Testis (tissue), 5 donors: ENCODE measurements at places on chromosomes 7 and 10. TPM values are rescaled to one million over a fixed set of nuclear protein-coding genes. Genes with fewer than 3 reads are reported as not detected.

DNAH11 gene
- 4.9 TPM for polyA plus RNA-seq

DNA sequence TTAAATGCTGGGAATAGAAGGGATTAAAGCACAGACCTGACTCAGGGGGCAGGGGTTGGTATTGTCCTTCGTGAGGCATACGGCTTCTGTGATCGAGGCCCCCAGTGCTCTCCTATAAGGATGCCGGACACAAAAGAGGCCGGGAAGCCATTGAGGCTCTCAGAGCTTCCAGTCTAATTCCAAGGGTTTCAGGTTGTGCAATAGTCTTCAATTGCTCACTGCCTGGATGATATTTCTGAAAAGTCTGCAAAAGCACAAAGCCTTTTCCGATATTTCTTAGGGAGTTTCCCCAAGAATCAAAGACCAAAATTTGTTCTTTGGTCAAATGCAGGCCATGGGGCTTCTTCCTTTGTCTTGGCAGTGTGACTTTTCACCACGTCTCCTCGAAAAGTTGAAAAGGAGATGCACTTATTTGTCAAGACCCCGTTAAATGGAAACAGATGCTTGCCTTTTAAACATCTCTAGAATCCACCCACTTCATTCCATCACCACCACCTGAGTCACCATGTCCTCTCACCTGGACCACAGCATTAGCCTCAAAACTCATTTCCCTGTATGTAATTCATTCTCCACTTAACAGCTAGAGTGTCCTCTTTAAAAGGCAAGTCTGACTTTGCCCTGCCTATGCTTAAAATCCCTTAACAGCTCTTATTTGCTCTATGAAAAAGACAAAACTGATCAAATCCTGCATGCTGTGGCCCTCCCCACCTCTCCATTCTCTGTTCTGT is 134.8 kb upstream of the NAMPT start:
- no peak for DNase-seq

- peak; percentile 61 for DNase-seq
Observed at GRCh38 chr7:138001529-138002095, at the start of gene CREB3L2. Gene CREB3L2 (minus strand): TSS chr7:138002086. CDS start chr7:138001705, 381 bp downstream.

GRCh38 chr10:78766603-78767002 is 302.2 kb upstream of the ZMIZ1 start:
- DNase-seq = no peak

GRCh38 chr10:77077316-77077945 is 560.2 kb downstream of the KCNMA1 start:
- peak; percentile 30 for DNase-seq

DNA sequence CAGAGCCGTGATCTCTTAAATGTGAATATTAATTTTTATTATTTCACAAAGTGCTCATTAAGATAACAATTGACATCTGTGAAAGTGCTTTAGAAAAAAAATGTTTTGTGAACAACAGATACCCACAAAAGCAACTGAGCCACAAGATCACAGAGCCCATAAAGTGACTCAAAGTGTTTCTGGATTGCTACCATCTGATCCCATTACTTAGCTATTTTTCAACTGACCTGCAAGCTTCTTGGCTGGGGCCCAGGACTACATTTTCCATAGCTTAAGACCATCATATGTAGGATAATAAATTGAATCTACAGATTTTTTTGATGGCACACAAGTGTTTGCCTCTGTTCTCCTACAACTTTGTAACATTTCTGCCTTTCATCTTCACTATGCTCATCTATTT is 674.4 kb downstream of the PHTF2 start:
- no peak for DNase-seq

DNA sequence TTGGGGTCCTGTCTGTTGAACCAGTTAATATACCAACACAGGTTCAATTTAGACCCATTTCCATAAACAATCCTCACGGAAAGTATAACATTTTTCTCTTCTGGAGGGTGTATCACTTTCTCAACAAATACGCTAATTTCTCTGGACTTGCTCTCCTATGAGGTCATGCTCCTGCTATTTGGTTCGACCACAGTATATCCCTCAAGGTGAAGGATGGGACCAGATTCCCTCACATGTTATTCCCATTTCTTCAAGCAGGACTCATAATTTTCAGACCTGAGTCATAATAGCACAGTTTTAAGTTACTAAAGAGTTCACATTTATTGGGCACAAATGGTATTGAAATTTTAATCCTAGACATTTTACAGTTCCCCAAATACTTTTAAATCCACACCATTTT is 57.2 kb downstream of the ADAM12 start:
- no peak for DNase-seq

DNA sequence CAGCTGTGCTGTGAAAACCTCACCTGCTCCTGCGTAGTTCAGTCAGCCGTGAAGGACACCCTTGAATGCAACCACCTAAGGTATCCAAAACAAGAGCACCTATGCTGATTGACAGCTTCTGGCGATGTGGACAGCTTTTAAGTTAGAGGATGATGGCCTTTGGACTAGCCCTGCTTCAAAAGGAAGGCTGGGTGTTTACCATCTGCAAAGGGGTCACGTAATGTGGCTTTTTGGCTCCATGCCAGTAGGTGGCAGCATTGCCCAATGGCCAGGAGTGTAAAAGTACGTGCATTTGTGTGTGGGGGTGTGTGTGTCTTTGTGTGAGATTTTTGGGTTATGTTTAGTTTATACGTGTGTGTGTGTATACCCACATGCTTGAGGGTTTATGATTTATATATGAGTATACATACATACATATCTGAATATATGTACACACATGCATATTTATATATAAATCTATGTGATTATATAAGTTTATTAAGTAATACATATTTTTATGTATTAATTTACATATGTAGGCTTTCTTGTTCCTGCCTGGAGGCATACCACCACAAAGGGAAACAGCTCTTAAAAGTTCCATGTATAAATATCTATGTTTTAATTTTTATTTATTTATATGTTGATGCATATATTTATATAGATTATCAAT is 236.3 kb upstream of the ANKRD30A start:
- peak; percentile 65 for DNase-seq

SAMD9 gene
- polyA plus RNA-seq = 0.73 TPM

- no peak for DNase-seq
Observed at GRCh38 chr7:18893156-18893555, 224.3 kb downstream of the TWIST1 start.

SAP25 gene
- polyA plus RNA-seq = 30.3 TPM

- no peak for DNase-seq
Observed at GRCh38 chr10:71772832-71773220, 494 bp downstream of the VSIR start.

DNA sequence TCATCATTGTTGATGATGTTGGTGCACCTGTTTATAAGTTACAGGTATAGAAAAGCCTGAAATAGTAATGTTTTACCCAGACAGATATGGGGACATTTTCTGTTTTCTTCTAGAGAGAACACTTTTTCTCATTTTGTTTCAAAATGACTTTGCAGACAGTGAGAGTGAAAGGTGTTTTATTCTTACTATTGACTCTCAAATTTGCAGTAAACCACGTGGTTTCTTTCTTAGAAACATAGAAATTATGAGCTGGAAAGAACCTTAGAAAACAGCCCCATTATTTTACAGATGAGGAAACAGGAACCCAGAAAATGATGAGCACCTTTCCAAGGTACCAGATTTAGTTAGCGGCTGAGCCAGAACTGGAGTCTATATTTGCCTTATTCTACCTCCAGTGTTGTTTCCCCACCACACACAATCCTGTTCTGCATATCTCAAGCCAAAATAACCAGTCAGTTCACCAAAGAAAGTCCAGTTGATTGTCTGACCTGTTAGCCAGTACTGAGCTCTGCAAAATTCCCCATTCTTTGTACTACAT is 138.9 kb upstream of the AHR start:
- no peak for DNase-seq

PCLO gene
- polyA plus RNA-seq = 6.4 TPM

GRCh38 chr7:71343892-71344291 is 211.9 kb downstream of the GALNT17 start:
- DNase-seq = peak; percentile 86

GRCh38 chr7:15084368-15084767 is 181.8 kb upstream of the DGKB start:
- no peak for DNase-seq

DNA sequence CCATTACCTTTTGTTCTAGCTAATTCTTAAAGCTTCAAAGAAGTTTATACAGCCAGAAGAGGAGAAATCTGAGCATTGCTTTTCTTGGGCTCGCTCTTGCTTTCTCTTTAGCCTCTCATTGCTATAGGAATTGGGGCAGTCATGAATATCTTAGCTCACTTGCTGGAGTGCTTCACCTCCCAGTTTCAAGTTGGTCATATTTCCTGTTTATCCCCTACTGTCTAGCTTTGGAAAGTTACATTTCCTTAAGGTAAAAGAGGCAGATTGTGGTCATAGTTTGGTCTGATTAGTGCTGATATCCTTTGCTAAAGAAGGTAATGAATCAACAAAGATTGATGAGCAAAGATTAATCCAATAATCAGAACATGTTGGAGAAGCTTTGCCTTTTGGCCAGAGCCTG is 77.7 kb upstream of the GLI3 start:
- DNase-seq = no peak
